ENCODE measurements at places on chromosomes 11 and 22. TPM values are rescaled to one million over a fixed set of nuclear protein-coding genes. Genes with fewer than 3 reads are reported as not detected.

MGAT3 gene
- 33.0 TPM for total RNA-seq

OR9G4 gene
- total RNA-seq, result not detected

GRM5 gene
- total RNA-seq, result 9.2 TPM

IFITM10 gene
- total RNA-seq, result 3.3 TPM

OR51I1 gene
- not detected for total RNA-seq

ZC3H7B gene
- total RNA-seq, result 53.5 TPM

GRCh38 chr11:132064987-132065620, 694.7 kb downstream of the NTM start:
- no peak for DNase-seq
- H3K27ac ChIP-seq, result no peak overlapping the region
- H3K27me3 ChIP-seq, result no peaks in the 10 kb centered on the region
- H3K4me3 ChIP-seq, result no peak overlapping the region
- no peaks in the 10 kb centered on the region for H3K4me1 ChIP-seq

DNA sequence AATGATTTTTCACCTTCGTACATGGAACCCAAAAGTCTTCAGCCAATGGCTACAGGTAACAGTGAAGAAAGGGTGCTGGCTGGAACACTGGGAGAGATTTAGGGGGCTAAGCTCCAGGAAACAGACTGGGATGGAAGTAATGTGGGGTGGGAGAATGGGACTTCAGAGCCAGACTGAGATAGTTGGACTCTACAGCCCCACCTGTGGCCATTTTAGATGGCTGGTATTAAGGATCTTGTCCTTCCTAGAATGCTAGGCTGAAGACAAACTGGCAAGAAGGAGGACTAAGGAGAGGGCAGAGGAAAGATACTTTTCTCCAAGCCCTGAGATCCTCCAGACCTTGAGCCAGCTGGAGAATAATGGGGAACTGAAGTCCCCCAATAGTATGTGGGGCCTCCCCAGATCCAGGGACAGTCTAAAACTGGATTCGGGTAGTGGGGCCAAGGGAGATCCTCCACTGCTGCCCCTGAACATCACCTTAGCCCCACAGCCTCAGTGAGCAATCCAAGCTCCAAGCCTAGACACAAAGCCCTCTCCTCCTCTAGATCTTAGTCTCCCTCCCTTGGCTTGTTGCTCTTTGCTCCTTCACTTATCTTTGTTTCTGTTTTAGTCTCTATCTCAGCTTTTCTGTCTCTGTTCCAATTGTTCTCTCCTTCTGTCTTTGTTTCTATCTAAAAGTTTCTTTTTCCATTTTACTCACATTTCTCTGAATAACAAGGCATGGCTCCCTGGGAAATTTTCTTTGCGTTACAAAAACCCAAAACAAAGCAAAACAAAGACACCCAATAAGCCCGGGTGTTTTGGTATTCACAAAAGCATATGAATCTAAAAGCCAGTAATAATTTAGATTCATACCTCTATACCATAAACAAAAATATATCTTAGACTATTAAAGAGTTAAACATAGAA, 16.2 kb upstream of the RRAS2 start:
- H3K36me3 ChIP-seq, result no peaks in the 10 kb centered on the region
- H3K27ac ChIP-seq, result no peak overlapping the region
- no peaks in the 10 kb centered on the region for H3K27me3 ChIP-seq
- DNase-seq, result no peak
- H3K4me3 ChIP-seq, result no peak overlapping the region

DNA sequence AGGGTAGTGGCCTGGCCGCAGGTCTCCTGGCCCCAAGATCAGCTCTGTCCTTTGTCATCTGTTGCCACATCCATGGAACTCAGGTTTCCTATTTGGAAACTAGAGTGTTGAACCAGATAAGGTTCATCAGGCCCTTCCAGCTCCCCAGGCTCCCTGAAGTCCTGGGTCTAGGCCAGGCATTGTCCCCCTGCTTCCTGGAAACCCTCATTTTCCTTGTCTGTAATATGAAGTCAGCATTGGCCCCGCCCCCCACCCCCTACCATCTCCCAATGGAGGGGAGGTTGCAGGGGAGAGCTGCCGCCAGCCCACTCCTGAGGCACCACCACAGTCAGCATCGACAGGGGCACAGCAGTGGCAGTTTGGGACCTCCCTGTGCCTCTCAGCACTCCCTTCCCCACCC, 9.0 kb upstream of the MS4A10 start:
- peaks cover 41% of the 10 kb centered on the region for H3K27me3 ChIP-seq
- no peaks in the 10 kb centered on the region for H3K36me3 ChIP-seq
- no peak for DNase-seq
- H3K27ac ChIP-seq, result no peak overlapping the region
